Hematopoietic multipotent progenitor cell (in vitro differentiated cells): ENCODE measurements at places on chromosomes 2 and 18.

- no peak for DNase-seq
These were observed 14.2 kb downstream of the IL18RAP start for GRCh38 chr2:102437122-102437521.

DNA sequence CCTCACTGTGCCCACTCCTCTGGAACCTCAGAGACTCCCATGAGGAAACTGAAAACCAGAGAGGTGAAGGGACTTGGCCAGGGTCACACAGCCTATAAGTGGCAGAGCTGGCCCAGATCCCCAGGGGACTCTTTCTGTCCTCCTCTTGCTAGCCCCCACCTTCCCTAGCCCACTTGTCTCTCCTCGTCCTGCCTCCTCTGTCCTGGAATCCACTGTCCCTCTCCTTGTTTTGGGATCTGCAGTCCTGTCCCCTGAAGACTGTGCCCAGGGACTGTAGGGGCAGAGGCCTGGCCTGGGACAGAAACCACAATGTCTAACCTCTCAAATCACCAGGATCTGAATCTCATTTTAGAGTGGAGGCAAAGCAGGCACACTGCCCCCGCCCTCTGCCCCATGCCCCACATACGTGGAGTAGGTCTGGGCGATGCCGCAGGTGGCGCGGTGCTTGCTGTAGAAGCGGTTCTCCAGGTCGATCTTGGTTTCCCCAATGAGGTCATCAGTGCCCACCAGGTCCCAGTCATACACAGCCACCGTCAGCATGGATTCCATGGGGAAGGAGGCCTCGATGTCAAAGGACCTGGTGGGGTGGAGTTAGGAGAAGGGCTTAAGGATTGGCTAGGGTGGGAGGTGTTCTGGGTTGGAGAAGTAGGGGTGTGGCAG, 12.5 kb downstream of the OTOF start:
- no peak for DNase-seq

- no peak for DNase-seq
These were observed 221.9 kb downstream of the PIEZO2 start for GRCh38 chr18:10927286-10927992.

GRCh38 chr2:168343586-168343985, 96.2 kb upstream of the STK39 start:
- DNase-seq = no peak

DNA sequence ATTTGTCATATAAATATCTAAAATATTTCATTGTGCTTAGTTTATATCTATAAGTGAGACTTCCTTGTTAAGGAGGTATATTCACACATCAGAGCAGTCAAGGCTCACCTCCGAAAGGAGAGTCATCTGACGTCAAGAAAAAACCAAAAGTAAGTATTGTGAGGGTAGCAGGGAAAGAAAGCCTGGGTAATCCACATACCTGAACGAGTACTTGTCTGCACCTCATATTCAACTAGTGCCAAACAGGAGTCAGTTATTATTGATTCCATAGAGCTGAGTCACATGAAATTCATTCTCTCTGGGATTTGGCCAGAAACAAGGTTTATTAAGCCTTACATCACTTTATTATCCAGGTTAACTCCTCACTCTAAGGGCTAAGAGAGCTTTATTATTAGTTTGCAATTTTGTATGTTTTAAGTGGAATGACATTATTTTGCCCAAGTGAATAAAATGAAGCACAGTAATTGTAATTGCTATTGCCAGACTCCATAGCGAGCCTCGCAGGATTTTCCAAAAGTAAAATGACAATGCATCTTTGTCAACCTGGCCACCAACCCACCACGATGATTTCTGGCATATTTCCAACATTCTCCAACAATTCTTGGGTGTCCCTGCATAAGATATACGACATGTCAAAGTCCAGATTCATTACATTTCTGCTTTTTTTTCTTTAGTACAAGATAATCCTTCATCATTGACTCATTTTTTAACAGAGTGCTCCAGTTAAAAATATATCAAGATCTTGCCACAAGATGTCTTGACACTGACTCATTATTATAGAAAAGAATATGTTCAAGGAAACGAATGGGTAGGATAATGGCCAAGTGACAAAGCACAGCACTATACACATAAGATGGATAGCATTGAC, 1210.4 kb upstream of the ACVR2A start:
- DNase-seq = no peak

- DNase-seq = no peak
These were observed 293.7 kb downstream of the DYSF start for GRCh38 chr2:71746946-71747501.

DNA sequence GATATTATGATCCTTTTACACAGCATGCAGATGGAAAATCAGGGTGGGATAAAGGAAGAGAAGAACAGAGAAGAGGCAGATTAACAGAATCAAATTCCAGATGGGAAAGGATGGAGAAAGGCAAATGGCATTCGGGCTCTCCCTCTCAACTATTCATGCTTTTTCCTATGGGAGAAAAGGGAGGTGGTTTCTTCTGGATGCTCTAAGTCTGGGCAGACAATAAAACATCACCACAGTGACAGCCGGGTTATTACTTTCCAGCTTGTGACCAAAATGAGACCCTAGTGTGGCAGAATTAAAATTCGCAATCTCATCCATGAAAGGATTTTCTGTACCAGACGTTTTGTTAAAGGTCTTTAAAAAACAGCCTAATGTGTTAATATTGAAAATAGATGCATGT, 440.7 kb downstream of the RND3 start:
- no peak for DNase-seq

DNA sequence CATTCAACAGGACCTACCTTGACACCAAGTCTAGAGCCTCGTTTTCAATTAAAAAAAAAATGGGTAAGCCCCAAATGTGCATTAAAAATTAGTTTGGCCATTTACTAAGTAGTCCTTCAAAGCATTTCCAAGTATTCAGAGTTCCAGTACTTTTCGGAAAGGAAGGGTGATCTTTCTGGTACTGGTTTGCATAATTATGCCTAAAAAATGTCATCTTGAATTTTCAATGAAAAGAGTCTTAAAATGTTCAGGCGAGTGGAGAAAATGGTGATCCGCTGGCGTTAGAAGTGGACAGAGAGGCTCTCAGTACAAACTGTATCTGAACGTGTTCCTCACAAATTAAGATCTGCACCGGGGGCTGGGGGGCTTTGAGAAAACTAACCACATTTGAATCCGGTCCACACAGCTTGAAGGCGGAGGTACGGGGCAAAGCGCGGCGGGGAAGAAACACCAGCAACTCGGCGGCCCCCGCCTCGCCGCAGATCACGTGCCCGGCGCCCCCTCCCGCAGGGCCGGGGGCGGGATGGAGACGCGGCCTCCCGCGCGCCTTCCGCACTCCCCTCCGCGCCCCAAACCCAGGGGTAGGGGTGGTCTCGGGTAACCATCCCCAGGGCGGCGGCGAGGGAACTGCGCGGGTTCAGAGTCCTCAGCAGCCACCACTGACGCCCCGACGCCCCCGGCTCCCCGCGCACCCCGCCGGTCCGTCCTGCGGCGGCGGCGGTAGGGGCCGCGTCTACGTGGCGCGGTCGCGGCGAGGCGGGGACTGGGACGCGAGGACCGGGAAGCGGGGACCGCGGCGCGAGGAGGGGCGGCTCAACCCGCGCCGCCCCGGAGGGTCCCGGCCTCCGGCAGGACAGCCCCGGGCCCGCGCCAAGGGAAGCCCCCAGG, 564 bp downstream of the LPIN2 start:
- peak; percentile 47 for DNase-seq

GRCh38 chr2:12896318-12896982, 179.7 kb downstream of the TRIB2 start:
- DNase-seq = no peak

- DNase-seq = no peak
These were observed 489.8 kb downstream of the RNF144A start for GRCh38 chr2:7407001-7407400.

DNA sequence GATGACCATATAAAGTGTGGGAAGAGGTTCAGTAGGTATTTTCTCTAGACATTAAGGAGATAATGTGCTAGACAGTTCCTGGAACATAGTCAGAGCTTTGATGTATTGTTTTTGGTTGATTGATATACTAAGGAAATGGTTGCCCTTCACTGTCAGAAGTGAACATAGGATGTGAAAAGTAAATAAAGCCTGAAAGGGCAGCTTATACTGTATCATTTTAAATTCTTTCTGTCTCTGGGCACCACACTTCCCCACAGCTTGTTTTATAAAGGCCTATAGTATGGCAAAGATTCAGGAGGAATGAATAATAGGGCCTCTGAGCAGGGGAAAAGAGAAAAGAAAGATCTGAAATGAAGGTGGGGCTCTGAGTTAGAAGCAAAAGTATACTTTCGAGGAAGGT, 72.7 kb upstream of the ITPRID2 start:
- no peak for DNase-seq

DNA sequence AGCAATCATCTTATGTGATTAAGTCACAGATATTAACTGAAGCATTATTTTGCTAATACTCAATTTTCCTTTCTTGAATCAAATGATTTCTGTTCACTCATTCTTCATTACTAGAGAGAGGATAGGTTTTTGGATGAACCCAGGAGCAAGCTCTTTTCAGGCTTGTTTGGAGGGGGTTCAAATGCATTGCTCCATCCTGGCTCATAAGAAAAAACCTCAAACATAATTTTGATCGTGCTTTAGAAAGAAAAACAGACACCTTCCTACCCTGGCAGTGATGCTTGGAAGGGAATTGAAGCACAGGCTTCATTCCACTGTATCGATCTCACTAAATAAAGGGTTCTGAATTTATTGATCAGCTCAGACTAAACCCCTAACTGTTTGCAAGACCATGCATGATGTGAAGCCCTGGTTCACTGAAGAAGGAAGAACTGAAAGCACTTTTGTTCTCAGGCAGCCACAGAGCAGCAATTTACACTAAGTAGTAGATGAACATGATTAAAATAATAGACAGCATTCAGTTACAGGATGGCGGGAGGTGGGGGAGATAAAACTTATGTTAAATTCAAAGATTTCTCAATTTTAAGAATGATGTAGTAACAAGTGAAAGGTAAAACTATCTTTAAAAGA, 53.4 kb downstream of the CDH2 start:
- no peak for DNase-seq

GRCh38 chr2:55875434-55876135, 48.0 kb downstream of the EFEMP1 start:
- no peak for DNase-seq

GRCh38 chr2:66171530-66171929, 263.4 kb upstream of the MEIS1 start:
- no peak for DNase-seq

- DNase-seq = no peak
These were observed 238.8 kb downstream of the TPGS2 start for GRCh38 chr18:36589857-36590543.

DNA sequence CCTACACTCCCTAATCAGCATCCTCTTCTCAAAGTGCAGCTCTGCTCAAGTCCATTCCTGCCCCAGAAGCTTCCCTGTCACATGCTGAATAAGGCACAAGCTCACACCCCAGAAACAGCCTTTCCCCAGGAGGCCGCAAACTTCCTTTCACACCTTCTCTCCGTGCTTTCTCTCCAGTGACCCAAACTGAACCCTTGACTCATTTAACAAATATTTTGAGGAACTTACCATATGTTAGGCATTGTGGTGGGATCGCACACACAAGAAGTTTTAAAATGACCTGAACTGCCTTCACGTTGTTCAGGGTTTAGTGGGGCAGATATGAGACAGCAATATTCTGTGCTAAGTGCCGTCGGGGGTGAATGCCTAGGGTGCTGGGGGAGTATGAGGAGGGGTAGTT, 161.3 kb downstream of the INSIG2 start:
- no peak for DNase-seq

- DNase-seq = peak; percentile 10
These were observed 49.3 kb downstream of the TMX3 start for GRCh38 chr18:68665628-68666027.

GRCh38 chr18:60279391-60279790, 93.2 kb downstream of the MC4R start:
- DNase-seq = no peak
